NCI-H1436 (cell line): ENCODE measurements at places on chromosomes 1 and 21.

- DNase-seq = no peak
Measured at GRCh38 chr1:207486198-207486597, 9.8 kb upstream of the CR1 start.

DNA sequence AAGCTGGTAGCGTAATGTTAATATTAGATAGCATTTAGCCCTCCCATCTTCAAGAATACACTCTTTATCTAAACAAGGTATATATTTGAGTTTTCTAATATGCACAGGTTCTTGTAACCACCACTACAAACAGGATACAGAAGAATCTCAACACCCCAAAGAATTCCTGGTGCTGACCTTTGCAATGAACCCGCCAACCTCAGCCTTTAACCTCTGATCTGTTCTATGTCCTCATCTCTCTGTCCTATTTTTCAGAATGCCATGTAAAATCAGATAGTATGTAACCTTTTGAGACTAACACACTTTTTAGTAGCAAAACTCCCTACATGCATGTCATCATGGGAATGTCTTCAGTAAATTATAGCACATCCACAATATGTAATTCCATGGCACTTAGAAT is 71.1 kb downstream of the LRRC8C start:
- no peak for DNase-seq

DNA sequence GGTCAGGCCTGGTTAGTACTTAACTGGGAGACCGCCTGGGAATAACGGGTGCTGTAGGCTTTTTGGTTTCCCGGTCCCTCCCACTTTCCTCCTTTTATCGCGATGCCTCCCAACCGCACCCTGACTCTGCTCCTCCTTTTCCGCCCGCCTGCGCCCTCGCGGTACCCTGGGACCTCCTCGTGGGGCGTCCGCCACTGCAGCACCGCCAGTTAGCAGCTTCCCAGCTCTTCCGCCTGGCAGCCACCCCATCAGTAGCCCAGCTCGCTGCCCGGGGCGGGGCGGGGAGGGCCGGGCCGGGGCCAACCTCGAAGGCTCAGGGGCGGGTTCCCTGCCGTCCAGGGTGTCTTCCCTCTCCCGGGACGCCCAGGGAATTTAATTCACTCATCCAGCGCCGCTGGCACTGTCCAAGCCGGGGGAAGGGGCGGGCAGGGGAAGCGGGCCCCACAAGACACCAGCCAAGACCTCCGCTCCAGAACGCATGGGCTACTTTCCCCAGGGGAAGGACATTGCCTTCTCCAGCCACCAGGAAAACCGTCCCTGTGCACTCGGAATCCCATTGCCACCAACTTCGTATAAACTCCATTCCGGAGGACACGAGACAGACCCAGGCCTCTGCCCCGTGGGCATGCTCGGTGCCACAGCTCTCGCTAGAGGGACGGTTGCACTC is 2.0 kb upstream of the ZNF678 start:
- no peak for DNase-seq

DNA sequence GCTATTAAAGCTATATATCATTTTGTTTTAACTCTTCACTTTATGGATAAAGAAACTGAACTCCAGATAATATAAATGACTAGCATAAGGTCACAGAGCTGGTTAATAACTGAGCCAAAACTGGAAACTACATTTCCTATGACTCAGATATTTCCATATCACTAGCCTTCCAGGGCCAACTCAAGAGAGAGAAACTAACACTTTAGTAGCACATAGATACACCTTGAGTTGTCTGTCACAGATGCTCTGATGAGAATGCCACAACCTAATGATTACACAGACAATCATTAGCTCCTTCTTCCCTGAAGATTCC is 40.7 kb downstream of the NME7 start:
- DNase-seq = no peak

- DNase-seq = no peak
Measured at GRCh38 chr1:56472860-56473259, 106.5 kb downstream of the PLPP3 start.

GRCh38 chr1:15712168-15712567 is 23.9 kb upstream of the SLC25A34 start:
- no peak for DNase-seq

- DNase-seq = peak; percentile 36
Measured at GRCh38 chr1:235160383-235160956, 580 bp downstream of the RBM34 start.

DNA sequence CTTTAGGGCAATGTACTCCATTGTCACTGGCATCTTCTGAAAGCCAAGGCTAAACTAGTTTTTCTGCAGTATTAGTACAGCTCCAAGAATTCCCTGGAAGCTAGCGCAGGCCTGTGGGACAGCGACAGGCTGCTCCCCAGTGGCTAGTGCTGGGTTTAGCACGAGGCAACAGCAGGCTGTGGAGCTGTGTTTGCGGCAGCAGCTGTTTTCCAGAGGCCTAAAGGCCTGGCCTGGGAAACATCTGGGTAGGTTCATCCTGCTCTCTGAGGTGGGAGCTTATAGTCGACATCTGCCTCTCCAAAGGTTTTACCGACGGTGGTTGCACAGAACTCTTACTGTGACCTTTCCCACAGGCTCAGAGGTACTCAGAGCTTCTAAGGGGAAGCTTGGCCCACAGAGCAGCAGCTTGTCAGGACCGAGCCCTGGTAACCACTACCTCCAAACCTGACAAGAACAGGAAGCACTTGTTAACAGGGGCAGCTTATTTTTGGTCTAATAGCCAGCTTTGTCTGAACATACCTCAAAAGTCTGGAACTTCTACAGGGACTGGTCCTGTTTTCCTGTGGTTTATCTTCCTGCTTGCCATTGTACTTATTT is 17.2 kb downstream of the CC2D1B start:
- DNase-seq = no peak

- no peak for DNase-seq
Measured at GRCh38 chr1:116252785-116253184, 120.3 kb upstream of the ATP1A1 start.

DNA sequence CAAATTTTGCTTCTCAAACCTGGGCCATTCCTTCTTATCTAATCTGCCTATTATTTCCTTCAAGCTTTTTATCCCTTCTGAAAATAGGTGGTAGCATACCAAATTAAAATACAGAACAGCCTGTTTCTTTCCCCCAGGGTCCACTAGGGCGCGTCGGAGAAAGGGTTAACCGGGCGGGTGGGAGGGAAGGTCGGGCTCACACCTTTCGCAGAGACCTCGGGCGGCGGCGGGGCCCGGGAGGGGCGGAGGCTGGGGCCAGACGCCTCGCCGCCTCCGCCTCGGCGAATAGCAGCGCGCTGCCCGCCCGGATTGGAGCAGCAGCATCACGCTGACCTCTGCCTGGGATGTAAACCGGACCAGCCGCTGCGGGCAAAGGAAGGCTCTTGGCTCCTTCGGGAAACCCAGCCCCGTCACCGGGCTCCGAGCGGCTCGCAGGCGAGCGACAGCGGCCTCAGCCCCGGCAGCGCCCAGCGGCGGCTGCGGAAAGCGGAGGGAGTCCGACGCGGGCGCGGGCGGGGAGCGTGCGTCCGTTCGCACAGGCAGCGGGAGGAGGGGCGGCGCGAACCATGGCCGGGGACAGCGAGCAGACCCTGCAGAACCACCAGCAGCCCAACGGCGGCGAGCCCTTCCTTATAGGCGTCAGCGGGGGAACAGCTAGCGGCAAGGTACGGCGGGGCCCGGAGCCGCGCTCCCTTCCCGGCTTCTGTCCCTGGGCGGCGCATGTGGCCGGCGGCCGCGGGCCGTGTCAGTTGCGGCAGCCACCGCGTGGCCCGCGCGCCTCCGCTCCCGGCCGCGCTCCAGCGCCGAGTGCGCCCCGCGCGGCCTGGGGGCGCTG is at the start of gene UCK2:
Gene UCK2 (plus strand): TSS at position 347 of the 835 bp plus-strand sequence. CDS start 220 bp downstream, at position 567.
- DNase-seq = peak; percentile 59

DNA sequence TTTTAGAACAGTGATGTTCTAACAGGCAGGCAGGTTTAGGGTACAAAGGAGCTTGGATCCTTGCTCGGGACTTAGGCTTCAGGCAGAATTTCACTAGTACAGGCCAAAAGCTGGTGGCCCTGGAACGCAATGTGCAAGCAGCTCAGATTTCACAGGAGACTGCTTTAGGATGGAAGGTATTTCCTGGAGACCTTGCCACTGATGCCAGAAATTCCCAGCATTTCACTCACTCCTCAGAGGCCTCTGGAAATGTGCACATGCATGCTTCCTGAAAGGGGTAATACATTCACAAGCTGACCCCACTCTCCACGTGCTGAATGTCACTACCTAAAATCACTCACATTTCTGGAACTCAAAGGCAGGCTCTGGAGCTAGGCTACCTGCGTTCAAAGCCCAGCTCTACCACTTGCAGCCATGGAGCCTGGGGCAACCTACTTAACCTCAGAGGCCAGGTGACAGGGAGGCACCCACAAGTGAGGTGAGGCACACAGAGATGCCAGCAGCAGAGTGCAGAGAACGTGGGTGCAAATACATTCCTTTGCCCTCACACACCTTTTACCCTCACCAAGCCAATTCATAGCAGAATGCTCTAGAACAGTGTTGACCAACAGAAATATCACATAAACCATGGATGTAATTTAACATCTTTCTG is 56.5 kb downstream of the CDC7 start:
- no peak for DNase-seq

DNA sequence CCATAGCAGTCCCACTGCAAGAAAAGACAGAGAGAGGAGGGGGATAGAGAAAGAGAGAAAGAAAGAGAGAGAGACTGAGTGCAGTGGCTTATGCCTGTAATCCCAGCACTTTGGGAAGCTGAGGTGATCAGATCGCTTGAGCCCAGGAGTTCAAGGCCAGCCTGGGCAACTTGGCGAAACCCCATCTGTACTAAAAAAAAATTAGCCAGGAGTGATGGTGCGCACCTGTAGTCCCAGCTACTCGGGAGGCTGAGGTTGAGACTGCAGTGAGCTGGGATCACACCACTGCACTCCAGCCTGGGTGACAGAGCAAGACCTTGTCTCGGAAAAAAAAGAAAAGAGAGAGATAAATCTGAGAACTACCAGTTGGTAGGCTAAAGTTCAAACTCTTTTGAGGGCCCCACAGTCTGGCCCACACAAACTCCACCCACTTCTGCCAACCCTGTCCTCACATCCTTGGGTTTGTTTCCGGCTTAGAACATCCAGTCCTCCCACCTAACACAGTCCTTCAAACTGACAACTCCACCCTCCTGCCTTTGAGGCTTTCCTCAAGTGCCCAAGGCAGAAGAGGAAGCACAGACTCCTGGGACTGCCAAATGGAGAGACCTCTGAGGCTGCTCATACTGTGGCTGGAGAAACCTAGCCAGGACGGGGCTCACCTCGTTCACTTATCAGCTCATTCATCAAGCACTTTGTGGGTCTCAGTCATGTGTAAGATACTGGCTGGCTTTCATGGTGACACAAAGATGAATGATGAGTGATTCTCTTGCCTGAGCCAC is 20.1 kb downstream of the TFAP2E start:
- DNase-seq = no peak

DNA sequence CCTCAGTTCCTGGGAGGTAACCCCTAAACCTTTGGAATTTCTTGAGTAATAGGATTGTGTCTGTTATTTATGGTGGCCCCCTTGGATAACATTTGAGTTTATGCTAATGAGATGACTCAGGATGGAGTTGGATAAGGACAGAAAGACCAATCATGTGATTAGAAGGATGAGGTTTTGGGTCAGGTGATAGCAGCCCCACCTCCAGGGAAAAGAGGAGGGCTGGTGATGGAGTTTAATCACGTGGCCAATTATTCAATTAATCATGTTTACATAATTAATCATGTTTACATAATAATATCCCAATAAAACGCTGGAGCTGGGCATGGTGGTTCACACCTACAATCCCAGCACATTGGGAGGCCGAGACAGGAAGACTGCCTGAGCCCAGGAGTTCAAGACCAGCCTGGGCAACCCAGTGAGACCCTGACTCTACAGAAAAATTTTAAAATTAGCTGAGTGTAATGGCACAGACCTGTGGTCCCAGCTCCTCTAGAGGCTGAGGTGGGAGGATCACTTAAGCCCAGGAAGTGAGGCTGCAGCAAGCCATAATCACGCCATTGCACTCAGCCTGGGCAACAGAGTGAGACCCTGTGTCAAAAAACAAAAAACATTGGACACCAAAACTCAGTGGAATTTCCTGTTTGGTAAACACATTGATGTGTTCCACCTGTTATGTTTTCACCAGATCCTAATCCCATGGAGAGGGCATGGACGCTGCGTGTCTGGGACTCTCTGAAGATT is 73.3 kb downstream of the NUP210L start:
- no peak for DNase-seq

- DNase-seq = peak; percentile 21
Measured at GRCh38 chr1:9784508-9785133, 39.1 kb downstream of the CLSTN1 start.

DNA sequence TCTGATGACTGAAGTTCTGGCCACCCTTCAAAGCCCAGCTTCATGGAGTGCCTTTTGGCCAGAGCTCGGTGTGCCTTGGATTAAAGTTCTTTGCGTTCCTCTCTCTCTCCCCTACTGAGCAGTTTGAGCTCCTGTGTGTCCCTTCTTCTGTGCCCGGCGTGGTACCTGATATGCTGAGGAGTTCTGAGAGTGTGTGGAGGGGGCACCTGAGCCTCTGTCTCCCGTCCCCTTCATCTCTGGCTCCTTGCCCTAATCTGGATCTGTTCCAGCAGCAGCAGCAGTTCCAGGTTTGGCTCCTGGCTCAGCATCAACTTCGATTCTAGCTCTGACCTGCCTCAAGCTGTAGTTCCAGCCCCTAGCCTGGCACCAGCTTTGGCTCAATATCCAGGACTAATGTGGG is 25.1 kb upstream of the MYCL start:
- no peak for DNase-seq

- DNase-seq = no peak
Measured at GRCh38 chr1:245085508-245086095, 69.2 kb upstream of the KIF26B start.

GRCh38 chr1:215228193-215228592 is 145.7 kb downstream of the KCNK2 start:
- DNase-seq = no peak

DNA sequence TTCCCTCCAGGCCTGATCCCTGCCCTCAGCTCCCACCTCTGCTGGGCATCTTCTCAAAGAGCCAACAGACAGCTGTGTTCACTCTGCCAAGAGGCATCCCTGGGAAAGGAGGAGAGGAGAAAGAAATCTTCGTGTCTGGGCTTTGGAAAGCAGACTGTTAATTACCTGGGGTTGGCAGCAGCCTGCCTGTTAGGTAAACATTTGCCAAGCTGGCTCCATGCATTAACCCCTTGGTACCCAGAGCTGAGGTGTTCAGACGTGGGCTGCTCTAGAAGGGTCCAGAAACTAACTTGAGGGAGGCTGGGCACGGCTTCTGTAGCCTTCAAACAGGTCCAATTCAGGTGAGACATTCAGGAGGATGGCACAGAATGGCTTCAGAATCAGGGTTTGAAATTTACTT is 8.7 kb upstream of the EXTL1 start:
- no peak for DNase-seq

DNA sequence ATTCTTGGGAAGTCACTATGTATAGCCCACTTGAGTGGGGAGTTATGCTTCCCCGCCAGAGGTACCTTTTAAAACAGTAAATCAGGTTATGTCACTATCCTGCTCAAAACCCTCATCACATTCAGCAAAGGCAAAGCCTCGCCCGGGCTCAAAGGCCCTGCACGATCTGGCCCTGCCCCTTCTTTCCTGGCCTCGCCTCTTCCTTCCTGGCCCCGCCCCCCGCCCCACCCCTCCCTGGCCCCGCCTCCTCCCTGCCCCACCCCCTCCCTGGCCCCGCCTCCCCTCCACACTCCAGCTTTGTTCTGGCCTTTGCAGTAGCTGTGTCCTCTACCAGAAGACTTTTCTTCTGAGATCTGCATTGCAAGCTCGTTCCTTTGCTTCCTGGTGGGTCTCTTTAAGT is 6.6 kb downstream of the LDLRAD2 start:
- peak; percentile 26 for DNase-seq
